NCI-H446 (cell line): ENCODE measurements at places on chromosomes 2 and 18.

- DNase-seq, result no peak
Observed at GRCh38 chr2:206154197-206154596, 5.0 kb downstream of the NDUFS1 start.

- DNase-seq, result no peak
Observed at GRCh38 chr2:10332402-10333246, 29.9 kb downstream of the HPCAL1 start.

DNA sequence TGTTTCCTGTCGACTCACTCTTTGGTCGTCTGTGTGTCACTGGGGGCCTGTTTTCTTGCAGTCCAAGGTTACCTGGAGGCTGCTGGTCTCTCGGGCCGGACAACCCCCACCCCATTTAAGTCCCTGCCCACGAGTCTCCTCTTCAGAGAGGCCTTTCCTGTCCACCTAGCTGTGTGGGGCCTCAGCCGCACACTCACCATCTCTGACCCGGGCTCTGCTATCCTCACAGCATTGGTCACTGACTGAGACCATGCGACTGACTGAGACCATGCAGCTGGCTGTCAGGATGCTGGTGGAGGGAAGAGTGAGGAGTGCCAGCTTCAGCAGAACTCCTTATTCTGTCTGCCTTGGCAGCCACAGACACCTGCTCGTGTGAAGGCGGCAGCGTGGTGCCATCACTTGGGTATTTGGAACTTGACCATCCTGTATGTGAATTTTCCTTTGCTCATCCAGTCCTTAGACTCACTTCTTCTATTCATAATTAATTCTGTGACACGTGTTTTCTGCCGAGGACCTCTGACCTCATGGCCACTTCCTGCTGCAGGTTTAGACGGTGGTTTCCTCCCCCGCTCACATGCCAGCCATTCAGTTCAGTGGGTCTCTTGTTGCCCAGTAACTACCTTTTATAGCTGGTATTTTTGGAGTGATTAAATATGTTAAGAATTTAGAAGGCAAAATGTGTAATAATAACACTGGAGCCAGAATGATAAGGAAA lies 47.5 kb upstream of the ASB1 start:
- no peak for DNase-seq

GRCh38 chr2:32874931-32875330 lies 71.8 kb upstream of the LTBP1 start:
- no peak for DNase-seq

DNA sequence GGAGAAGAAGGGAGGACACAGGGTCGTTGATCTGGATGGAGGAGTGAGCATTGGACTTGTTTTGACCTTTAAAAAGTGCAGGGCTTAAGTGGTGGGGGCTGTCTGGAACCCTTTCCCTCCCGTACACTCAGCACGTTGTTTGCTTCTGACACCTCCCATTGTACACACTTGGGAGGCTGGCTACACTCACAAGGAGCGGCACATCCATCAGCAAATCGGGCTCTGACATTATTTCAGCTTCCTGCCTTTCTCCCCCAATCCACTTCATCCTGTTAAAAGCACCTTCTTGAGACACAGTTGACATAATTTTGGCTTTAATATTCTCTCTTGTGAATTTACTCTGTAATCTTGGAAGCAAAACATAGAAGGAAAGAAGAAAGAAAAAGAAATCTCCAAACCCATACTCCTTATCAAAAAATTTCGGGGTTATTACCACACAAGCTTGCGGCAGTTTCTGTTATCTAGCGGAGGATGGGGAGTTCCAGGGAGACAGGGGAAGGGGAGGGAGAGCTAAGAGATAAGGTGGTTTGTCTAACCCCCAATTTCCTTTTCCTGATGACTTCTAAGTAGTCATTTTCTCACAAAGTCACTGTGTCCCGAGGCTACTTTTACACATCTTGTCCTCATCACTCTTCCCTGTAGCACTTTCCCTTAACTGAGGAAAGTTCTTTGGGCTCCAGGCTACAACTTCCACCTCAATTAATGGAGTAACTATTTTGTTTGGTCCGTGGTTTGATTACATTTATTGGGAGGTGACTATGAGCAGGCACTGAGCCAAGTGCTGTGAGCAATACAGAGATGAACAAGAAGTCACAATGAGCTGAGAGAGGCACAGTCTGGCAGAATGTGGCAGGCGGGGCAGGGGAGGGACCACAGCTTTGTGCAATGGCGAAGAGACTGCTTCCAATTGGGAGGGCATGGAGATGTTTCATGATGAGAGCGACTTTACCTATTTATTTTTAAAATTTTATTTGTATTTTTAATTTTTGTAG lies 240.1 kb upstream of the MEX3C start:
- DNase-seq, result no peak

GRCh38 chr2:234770031-234770506 lies 181.7 kb upstream of the SH3BP4 start:
- DNase-seq, result peak; percentile 78

GRCh38 chr18:48265328-48265727 lies 143.9 kb downstream of the ZBTB7C start:
- DNase-seq, result no peak

DNA sequence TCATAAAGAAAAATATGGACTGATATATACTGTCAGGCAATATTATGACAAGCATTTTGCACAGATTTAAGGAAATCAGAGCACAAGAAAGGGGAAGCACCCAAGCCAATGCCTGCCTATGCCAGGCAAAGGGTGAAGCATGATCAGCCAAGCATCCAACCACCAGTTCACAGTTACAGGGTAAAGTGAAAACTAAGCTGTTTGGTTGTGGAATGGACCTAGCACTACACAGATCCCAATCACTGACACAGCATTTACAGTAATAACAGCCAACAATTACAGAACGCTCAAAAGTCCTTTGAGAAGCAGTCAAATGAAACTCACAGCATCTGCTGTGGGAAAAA lies 90.3 kb downstream of the SP3 start:
- DNase-seq, result no peak

DNA sequence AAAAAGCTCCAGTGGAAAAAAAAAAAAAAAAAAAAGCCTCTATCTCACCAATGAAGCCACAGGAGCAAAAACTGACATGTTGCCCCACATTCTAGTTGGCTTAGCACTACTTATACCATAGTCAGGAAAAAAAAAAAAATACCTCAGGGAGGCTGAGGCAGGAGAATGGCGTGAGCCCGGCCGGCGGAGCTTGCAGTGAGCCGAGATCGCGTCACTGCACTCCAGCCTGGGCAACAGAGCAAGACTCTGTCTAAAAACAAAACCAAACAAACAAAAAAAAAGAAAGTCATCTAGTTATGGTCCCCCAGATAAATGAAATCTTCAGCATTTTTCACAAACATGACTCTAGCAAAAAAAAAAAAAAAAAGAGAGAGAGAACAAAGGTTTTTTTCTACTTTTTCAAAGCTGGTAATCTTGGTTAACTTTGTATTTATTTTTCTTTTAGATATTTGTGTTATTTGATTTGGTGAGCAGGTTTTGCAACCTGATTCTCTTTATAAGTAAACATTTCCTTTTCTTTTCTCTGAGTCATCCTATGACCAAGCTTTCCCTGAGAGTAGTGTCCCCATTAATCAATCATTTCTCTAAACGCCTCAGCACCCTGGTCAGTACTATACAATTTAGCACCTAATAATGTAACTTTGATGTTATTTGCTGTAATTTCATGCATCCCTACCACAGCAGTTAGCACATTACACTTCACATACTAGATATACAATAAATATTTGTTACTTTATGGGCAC lies 273.7 kb upstream of the PIK3C3 start:
- no peak for DNase-seq

DNA sequence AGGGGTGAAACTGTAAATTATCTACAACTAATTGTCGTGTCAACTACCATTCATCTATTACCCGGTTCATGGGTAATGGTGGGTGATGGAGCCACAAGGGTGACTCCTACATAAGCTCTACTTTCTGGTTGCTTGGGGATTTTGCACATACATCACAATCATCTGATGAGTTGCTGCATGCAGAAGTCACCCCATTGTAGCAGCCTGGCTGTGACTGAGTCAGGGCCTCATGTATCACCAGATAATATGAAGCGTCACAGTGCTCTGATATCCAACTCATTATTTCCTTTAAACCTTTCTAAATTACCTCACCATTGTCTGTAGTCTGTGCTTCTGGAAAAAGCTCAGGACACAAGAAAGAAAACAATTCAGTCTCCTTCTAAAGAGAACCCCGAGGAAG lies 32.4 kb upstream of the GORASP2 start:
- no peak for DNase-seq

DNA sequence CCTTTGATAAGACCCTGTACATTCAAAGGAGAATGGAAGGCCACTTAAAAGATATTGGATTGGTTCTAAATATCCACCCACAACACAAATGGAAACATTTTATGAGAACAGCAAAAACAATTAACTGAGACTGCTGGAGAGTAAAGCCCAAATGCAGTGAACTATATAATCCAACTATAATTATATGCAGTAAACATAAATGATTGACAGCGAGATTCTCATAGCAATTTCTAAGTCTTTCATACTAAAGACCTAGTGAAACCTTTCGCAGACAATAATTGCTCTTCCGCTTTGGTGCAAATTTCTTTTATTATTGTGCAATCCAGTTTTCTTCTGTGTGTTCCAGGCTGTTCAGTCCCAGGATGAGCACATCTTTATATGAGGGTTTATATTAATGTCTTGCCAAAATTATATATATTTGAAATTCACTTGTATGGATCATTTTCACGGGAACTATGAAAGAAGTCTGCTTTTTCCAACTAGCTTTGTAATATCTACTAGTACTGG lies 190.9 kb downstream of the ST6GAL2 start:
- no peak for DNase-seq

DNA sequence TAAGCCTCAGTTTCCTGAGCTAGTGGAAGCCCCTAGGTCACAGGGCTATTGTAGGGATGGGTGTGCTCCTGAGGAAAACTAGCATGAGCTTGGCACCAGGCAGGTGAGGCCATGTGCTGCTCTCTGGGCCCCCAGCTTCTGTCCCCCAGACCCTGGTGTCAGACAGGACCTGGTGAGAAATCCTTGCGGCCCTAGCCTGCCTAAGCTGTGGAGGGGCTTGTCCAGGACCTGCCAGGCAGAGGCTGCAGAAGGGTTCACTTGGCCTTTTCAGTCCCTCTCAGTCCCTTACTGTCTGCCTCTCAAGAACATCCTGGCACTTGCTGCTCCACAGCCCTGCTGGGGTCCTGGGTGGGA lies 58.4 kb downstream of the ZFP36L2 start:
- DNase-seq, result no peak

DNA sequence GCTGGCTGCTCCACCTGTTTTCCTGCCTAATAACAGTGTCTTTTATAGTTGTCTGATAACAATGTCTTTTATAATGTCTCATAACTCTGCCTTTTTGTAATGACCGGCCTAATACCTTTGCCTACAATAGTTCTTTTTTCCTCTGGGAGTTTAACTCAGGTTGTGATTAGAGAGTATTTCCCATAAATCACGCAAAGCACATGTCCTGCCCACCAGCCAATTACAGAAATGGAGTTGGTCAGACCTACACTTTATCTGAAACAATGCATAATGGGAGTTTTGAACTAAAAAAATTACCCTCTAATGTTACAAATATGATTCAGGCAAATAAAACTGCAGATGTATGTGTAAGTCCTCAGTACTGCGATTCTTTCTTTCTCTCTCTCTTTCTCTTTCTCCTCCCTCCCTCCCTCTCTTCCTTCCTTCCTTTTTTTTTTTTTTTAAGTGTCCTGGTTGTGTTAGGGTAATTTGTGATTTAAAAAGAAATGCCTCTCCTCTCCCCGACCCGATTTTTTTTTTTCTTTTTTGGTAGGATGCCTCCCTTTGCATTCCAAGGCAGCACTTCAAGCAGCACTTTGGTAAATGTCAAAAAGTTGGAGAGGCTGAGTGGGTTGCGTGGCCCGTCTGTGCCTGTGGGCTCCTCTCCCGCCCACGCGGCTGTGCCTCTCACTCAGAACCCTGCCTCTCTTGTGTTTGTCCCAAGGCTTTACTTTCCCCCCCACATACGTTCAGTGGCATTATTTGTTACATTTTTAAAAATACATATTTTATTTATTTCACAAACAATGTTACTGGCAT lies 147.3 kb downstream of the AGAP1 start:
- DNase-seq, result no peak

- DNase-seq, result no peak
Observed at GRCh38 chr2:238441262-238442114, 14.8 kb downstream of the ASB1 start.

DNA sequence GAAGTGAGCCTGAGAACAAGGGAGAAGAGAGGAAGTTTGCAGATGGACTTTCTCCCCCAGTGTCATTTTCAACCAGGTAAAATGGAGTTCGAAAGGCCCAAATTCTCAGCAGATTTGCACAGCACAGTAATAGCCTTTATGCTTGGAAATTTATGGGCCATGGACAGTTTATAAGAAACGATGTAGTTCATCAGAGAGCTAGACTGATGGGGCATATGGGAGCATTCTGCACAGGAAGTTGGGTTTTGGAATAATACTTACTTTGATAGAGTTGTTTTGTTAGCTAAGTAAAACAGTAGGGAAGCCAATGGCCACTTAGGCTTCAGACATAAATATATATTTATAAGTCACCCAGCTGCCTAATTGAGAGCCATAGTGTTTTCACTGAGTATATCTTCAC lies 169.4 kb downstream of the MEIS1 start:
- DNase-seq, result no peak

- no peak for DNase-seq
Observed at GRCh38 chr2:160582081-160582480, 88.5 kb upstream of the RBMS1 start.

DNA sequence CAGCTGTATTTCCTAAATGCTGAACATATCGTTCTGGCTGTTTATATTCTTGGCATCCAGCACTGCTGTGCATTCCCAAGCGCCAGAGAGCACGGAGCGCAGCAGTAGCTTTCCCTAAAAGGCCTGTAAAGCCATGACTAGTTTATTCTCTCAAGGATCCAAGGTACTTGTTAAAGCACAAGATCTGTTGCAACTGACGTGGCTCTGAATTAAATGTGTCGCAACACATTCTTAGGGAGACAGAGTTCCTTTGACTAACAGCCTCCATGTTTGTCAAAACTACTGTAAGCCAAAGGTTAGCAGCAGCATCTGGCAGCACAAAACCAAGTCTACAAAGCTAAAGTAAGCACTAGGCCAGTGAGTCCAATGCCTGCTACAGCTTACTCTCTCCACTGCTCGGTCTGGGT lies 188.6 kb upstream of the FN1 start:
- no peak for DNase-seq

DNA sequence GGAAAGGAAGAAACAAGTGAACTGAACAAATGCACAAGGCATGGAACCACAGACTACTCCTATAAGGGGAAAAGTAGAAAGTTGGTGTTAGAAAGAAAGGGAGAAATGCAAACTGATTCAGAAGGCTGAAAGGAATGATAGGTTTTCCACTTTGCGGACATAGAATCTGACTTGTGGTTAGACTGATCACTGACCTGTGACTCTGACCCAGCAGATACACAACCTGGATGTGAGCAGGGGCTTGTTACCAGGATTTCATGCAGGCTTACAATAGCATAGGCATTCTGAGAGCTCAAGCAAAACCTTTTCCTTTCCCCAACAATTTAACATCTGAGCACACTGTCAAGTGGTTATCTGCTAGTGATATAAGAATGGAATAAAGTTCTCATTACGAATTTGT lies 237.0 kb upstream of the CDH20 start:
- no peak for DNase-seq

- no peak for DNase-seq
Observed at GRCh38 chr18:68489013-68489792, 225.7 kb downstream of the TMX3 start.
